NCI-H2081 (cell line): ENCODE measurements at places on chromosomes 7 and 10.

DNA sequence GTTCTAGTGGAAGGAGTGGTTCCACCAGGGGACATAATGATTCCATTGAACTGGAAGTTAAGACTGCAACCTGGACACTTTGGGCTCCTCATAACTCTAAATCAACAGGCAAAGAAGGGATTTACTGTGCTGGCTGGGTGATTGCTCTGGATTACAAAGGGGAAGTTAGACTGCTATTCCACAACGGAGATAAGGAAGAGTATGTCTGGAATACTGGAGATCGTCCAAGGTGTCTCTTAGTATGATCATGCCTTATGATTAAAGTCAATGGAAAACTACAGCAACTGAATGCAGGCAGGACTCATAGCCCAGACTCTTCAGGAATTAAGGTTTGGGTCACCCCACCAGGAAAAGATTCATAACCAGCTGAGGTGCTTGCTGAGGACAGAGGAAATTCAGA lies 310.6 kb upstream of the MGMT start:
- DNase-seq = no peak

DNA sequence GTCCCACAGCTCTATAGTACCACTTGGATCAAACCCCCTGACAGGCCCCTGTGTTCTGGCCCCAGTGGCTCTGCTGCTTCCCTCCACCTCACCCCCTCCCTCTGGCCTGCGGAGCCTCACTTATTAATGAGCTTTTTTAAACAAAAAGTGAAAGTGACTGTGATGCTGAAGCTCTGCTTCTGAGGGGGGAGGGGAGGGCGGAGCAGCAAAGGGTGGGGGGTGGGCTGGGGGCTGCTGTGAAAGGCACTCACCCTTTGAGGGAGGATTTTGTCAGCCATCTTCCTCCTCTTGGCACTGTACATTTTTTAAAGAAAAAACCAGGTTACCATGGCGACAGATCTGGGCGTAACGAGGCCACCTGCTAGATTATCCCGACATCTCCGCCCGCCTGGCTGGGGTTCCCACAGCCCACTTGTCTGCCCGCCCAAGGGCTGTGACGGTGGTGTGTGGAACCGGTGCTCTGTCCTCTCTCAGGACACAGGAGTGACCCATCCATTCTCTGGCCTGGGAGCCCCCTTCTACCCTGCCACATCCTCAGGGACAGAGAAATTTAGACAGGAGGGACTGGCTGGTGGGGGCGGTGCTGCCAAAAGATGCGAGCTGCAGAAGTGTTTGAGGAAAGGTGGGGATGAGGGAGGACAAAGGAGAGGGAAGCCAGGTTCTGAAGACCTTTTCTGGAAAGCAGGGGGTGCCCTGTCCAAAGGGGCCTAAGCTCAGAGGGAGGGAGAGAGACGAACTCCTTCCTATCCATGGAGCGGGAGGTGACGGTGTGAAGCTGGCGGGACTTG lies 4.9 kb downstream of the SMARCD3 start:
- DNase-seq = peak; percentile 35

DNA sequence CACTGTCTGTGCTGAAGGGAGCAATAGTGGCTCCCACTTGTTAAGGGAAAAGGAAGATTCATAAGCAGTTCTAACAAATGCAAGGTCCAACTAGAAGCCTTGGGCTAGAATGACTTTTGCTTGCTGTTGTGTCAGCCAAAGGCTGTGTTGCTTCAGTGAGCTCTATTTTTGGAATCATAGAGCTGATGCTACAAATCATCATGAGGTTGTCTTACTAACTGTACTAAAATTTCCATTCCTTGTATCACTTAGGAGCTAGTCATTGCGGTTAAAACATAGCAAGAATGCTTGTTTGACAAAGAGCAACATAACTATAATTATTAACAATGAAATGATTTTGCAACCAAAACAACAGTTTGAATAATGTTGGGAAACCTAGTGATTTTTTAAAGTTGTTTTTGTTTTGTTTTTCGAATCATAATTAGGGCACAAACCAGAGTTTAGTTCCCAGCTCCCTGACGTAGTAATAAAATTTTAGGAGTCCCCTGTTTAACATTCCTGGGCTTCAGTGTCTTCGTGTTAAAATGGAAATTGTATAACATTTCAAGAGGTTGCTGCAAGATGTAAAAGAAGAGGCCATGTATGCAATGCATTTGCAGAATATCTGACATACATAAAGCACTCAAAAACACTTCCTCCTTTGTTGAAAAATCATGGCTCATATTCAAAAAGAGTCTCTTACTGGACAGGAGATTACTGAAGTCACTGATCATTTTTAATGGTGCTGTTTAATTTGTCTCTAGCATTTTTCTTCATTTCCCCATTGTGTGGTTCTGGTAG lies 183.4 kb downstream of the MACC1 start:
- DNase-seq = no peak

DNA sequence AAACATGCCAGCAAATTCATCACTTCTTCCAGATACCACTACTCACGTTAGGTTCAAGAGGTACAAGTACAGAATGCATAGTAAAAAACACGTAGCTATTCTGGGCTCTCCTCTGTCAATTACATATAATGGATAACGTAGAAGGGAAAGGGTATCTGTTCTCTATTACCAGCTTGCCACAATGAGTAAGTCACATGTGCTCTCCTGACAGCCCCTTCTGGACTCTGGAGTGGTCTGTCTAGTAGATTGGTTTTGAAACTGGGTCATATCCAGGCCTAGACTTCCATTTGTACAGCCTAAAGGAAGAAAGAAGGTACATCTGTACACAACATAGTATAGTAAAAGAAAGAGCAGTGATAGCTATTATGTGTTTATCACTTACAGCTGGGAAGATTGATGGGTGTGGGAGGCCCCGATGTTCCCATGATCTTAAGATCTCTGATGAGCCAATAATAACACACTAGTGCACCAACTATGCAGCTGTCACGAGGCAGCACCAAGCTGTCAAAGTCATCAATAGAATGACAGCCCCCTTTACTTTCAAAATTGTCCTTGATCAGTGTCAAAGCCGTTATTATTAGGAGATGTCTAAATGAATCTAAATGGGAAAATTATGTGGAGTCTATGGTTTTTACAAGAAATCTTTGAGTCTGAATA lies 161.9 kb upstream of the AGK start:
- no peak for DNase-seq

DNA sequence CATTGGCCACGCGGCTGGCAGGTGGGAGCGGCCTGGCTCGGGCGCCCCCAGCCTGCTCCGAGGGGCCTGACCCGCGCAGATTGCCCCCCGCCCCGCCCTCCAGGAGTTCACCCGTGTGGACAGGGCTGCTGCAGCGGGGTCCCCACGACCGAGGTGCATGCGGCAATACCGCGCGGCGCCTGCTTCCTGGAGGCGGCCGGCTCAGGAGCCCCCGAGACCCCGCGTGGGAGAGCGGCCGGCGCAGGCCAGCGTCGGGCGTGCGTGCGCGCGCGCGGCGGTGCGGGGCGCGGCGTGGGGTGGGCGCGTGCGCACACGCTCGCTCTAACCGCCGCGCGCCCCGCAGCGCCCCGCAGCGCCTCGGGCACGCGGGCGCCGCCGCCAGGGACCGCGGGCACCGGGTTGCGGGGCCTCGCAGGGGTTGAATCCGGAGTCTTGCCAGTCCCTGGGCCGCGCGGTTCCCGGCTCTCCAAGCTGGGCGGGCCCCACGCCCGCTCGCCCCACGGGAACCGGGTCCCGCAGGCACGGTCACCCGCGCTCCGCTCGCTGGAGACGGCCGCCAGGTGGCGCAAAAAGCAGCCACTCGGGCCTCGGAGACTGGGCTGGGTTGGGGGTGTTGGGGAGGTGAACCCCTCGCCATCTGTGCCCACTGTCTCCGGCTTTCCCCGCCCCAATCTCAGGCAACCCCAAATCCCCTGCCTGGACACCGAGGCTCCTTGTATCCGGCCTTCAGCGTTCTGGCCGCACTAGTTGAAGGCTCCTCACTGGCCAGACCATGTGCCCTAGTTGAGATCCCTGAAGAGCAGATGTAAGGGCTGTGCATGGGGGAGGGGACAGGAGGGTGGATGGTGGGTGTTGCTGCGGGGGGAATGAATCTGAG lies 1.3 kb upstream of the ACHE start:
- DNase-seq = peak; percentile 24

DNA sequence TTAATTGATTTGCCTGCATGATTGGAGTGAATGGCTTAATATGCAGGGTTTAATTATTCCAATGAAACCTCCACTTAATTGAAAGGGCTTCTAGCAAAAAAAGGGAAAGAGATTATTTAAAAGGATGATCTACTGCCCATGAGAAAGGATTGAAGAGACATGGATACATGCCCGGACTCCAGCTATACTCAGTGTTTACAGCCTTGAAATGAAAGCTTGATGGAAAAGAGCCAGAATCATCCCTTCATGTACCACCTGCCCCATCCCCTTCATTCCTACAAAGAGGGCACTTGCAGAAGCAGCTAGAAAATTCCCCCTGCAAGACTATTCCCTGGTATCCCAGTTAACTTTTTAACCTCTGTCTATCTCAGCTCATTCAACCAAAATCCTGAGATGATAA lies 78.4 kb downstream of the CARD11 start:
- no peak for DNase-seq

GRCh38 chr7:132528695-132529094 lies 47.6 kb downstream of the PLXNA4 start:
- no peak for DNase-seq

DNA sequence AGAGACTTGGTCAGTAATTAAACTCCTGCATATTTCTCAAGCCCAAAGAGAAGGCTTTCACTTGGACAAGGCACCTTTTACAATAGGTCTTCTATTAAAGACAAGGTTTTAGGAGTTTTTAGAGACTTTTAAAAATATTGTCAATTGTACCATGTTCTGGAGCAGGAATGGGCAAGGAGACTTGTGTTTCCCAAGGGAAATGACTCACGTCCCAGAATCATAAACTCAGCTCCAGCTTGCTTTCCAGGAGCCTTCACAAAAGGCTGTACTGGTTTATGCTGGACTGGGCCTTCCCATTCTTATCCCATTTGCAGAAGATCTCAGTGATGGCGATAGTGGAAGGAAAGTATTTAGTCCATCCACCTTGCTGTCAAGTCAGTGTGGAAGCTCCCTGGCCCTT lies 7.8 kb upstream of the GLI3 start:
- DNase-seq = no peak

DNA sequence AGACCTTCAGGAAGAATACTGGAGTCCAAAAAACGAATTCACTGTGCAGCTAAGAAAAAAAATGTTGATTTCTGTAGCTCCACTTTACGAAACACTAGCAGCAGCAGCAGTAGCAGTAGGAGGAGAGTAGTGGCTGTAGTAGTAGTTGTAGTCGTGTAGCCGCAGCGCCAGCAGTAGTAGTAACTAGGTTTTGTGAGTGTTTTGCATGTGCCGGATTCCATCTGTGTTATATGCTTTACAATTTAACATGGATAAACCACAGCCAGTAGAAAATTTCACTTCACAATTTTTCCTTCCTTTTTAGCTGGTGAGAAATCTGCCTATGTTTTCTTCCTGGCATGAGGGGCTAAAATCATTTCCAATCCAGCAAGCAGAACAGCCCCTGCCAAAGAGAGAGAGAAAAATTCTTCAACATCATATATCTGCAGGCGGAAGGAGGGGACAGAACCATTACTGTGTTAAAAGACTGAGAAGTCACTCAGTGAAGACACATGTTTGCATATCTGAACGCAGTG lies 148.4 kb upstream of the C7orf33 start:
- DNase-seq = no peak

GRCh38 chr10:89337484-89337883 lies 9.7 kb downstream of the IFIT3 start:
- DNase-seq = no peak

GRCh38 chr7:97064972-97065587 lies 40.4 kb upstream of the DLX5 start:
- peak; percentile 84 for DNase-seq

DNA sequence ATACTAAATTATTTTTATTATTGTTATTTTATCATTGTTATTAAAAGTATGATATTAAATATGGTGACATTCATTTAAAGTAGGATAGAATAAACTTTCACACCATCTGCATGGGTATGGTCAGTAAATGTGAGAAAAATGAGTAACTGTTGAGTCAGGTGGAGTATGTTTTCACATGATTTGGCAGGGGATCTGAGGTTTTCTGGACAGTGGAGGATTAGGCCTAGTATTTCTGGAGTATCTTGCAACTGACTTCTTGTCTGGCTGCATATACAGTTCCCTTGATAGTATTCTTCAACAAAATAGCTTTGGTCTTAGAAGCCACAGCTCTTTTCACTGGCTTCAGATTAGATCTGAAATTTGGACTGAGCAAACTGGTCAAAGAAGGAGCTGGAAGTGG lies 54.5 kb downstream of the GBF1 start:
- DNase-seq = no peak

- DNase-seq = peak; percentile 56
Observed at GRCh38 chr10:97210543-97210960, 24.8 kb upstream of the SLIT1 start.

GRCh38 chr7:131364767-131365344 lies 37.2 kb downstream of the MKLN1 start:
- no peak for DNase-seq

DNA sequence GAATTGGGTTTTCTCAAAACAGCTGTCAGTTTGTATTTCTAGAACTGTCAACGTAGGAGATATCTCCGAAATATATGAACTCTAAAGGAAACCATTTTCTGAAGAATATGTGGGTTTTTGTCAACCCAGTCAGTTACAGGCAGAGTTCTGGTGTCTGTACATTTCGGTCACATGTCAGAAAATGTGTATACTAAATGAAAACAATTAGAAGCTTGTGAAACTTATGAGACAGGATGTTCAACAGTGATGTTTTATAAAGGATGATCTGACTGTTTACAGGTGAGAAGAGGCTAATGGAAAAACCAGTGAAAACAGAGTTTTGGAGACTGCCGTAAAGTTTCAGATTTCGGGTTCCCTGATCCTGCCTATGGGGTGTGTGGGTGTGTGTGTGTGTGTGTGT lies 6.2 kb downstream of the JAZF1 start:
- no peak for DNase-seq

- no peak for DNase-seq
Observed at GRCh38 chr10:11975795-11976194, 66.8 kb downstream of the UPF2 start.

DNA sequence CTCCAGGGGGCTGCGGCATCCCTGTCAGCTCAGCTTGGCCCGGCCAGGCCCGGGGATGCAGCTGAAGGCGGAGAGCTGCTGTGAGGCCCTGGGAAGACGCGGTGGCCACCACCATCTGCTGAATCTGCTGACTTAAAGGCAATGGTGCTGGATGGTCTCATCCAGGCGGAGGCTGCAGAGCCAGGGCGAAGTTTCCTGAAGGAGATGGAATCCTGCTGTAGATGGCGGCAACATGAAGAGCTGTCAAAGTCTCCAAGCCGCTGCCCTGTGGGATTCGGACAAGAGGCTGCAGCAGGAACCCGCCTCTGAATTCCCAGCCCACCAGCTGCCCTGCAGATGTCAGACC lies 200.1 kb downstream of the PTPRN2 start:
- no peak for DNase-seq

- no peak for DNase-seq
Observed at GRCh38 chr7:50614721-50615518, 49.7 kb upstream of the DDC start.

GRCh38 chr10:113345826-113346624 lies 206.8 kb upstream of the HABP2 start:
- no peak for DNase-seq
